ENCODE measurements at places on chromosomes 1 and 21.

- DNase-seq = no peak
Observed at GRCh38 chr1:36304970-36305914, 926 bp upstream of the SH3D21 start.

DNA sequence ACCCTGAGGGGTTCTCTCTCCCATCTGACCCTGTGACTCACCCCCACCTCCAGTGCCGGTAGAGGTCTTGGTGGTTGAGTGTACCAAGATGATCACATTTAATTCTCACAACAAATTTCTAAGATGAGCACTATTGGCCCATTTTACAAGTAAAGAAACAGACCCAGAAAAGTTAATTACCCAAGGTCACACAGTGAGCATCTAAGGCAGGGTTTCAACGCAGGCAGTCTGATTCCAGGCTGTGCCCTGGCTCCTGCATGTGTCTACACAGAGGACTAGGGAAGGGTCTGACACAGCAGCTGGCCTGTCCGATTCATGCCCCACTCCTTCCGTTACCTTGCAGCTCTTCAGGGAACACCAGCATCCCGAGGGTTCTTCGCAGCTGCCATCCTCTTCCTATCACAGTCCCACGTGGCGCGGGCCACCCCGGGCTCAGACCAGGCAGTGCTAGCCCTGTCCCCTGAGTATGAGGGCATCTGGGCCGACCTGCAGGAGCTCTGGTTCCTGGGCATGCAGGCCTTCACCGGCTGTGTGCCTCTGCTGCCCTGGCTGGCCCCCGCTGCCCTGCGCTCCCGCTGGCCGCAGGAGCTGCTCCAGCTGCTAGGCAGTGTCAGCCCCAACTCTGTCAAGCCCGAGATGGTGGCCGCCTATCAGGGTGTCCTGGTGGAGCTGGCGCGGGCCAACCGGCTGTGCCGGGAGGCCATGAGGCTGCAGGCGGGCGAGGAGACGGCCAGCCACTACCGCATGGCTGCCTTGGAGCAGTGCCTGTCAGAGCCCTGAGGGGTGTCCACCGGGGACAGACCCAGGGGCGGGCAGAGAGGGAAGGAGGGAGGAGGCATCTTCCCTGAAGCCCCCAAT is 7.5 kb downstream of the NCDN start:
- no peak for DNase-seq

DNA sequence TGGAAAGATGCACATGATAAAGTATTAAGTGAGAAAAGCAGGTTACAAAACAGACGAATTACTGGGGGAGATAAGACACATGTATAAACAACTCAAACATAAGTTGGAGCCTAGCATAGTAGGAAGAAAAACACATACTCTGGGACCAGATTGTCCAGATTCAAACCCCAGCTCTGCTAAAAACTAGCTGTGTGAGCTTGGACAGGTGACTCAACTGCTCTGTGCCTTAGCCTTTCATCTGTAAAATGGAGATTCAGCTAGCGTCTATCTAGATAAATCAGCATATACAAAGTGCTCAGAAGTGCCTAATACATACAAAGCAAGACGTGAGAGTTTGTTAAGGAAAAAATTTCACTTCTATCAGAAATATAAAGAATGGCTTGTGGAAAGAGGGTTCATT is 254.0 kb upstream of the POU3F1 start:
- no peak for DNase-seq

DNA sequence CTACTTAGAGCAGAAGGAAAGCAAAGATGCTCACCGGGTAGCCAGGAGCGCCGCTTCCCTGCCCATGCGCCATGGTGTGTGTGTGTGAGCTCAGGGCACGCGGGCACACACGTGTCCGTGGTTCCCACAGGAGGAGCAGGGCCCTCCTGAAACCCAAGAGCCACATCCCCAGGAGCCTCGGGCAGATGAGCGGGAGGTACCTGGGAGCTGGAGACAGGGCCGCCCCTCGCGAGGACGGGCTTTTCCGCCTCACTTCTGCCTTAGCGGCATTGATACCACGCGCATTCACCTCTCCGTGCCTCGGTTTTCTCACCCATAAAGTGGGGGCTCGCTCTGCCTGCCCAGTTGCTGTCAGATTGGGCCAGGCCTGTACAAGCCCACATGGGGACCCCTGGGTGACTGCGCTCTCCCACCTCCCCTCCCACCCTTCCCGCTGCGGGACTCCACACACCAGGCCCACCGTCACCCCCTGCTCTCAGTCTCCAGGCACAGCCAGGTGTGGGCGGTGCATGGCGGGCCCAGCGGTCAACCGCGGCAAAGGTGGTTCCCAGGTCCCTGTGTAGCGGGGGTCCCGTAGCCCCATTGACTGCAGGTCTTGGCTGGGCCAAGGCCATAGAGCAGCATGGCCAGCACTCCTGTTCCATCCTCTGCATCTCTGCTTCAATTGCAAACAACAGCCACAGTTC is 66.3 kb downstream of the SIK1 start:
- DNase-seq = no peak

GRCh38 chr1:29202584-29203340 is 21.1 kb upstream of the SRSF4 start:
- DNase-seq = peak; percentile 80

GRCh38 chr1:110746644-110747259 is 72.0 kb upstream of the KCNA3 start:
- no peak for DNase-seq

DNA sequence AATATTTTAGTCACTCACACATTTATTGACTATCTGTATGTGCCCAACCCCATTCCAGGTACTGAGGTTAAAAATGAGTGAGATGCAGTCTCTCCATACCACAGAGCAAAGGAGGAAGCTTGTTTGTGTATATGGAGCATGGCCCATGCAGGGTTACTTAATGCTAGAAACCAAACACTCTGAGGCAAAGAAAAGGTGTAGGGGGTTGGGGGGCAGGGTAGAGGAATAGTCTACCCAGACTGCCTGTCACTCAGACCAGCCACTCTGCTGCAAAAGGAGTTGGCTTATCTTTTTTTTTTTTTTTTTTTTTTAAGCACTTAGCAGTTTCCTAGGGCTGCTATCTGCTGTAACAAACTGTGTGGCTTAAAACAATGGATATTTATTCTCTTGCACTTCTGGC is 19.8 kb downstream of the PGM1 start:
- DNase-seq = no peak

DNA sequence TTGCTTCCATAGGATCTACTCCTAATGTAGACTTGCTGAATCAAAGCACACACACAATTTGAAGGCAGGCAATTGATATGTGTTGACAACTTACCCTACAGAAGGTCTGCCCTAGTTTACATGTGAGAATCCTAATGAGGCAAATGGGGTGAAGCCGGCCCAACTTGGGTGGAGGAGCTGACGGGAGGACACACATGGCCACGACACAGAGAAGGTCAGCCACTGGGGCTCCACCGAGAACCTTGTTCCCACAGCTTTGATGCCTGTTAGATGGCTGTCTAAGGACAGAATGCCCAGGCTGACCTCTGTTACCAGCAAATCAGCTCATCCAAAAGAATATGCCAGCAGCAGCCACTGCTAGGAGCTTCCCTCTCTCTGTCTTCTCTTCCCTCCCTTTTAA is 1.5 kb upstream of the PLA2G2D start:
- no peak for DNase-seq

- DNase-seq = peak; percentile 35
Observed at GRCh38 chr21:27813750-27814149, 846.9 kb upstream of the ADAMTS5 start.

- no peak for DNase-seq
Observed at GRCh38 chr1:96481409-96481808, 240.2 kb upstream of the PTBP2 start.

DNA sequence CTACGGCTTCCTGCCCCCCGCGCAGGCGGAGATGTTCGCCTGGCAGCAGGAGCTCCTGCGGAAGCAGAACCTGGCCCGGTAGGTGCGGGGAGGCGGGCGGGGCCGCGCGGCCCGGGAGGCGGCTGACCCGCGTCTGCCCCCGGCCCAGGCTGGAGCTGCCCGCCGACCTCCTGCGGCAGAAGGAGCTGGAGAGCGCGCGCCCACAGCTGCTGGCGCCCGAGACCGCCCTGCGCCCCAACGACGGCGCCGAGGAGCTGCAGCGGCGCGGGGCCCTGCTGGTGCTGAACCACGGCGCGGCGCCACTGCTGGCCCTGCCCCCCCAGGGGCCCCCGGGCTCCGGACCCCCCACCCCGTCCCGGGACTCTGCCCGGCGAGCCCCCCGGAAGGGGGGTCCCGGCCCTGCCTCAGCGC is 16.6 kb downstream of the NOC2L start:
- no peak for DNase-seq

DNA sequence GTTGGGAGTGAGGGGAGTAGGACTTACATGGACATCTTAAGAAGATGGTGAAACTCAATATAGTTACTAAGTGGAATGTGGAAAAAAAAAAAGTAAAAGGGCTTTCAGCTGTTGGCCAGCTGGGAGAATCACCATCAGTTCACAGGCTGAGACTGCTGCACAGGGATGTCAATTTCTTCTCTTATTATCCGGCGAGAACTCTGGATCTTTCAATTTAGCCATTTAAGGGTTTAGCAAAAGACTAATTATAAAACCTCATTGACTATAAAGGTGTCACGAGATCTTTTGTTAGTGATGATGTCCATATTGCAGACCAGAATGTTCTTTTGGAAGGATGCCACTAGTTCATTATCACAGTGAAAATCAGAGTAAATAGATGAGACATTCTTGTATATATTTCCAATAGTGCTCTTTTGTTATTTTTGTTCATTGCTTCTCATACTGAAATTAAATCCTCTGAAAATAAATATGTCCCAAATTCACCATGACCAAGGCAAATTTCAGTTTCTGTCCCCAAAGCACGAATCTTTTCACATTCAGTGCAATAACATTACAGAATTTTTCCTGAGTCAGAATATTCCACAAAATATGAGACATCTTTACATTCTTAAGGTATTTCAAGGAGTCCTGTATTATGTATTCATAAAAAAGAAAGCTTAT is 266.1 kb downstream of the DNM3 start:
- no peak for DNase-seq

DNA sequence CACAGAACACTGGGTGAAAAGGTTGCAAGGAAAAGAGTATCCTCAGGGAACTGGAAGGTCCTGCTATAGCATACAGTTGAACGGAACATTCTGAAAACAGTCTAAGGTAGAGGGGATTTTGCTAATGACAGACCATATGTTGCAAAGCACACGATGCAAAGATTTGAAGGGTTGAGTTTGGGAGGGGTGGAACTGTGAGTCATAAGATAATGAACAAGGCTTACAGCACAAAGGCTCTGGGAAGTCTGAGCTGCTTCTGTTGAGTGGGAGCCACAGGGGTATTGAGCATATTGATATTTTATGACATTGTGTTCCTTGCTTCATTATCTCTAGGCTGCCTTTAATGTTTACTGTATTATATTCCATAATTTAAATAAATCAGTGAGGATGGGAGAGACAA is 104.9 kb downstream of the PLPPR4 start:
- DNase-seq = no peak

GRCh38 chr1:173152598-173152997 is 54.5 kb downstream of the TNFSF4 start:
- no peak for DNase-seq

DNA sequence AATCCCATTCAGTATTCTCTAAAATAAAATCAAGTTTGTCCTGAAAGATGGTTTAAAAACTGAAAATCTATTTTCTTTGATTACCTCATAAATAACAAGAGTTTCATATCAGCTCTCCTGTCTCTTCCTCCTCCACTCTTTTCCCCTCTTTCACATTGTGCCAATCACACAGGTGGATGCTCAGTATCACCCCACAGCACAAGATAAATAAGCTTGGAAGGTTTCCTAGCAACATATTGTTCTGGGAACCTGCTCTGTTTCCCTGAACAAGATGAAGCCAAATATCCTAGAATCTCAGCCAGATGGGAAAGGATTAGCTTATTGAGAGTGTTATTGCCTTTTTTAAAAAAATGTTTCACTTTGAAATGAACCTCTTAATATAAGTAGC is 45.7 kb upstream of the CACYBP start:
- no peak for DNase-seq

DNA sequence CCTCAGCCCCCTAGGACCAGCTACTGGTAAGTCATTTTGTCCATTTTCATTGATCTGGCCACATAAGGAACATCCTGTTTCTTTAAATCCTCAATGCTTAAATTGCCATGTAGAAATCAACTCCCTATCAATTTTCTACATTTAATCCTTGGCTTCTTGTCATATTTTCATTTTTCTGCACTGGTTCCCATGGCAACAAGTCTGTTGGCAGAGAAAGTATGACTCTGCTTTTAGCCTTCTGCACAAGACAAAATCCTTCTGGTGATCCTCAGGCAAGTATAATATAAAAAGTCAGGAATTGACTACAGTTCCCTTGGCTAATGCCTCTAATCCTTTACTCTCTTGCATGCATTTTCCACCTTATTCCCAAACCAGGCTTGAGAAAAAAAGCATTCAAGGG is 65.0 kb downstream of the LRRC40 start:
- no peak for DNase-seq

DNA sequence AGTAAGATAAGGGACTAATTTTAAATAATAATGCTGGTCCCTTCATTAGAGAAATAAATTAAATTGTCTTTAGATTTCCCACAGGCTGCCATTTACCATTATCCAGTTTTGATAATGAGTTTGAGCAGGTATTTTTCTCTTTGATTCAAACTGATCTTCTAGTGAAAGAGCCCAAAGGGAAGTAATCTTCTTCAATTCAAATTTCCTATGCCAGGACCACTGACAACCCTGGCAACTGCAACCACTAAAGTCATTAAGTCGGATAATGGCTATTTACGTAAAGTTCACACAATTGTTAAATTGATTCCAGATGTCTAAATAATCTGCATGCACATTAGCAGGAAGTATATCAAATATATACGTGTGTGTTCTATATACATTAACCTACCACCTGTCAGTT is 399.3 kb downstream of the PTPRC start:
- no peak for DNase-seq

DNA sequence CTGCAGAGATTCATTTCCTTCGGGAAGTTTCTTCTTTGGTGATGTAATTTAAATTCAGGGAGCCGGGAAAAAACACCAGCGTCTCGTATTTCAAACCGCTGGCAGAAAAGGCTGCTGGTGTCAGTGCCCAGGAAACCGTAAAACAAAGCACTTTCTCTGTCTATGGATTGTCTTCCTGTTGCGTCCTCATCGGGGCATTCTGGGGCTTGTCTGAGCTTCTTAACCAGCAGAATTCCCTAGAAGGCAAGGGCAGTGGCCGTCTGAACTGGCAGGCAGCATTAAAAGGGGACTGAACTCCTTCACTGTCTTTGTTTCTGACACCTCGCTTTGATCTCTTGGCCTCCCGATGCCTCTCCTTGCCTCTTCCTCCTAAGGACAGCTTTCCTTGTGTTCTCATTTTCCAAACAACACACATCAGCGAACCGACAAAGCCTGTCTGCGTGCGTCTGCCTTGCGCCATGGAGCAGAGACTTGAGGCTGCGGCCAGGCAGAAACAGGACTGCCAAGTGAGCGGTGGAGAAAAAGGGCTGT is 391.6 kb upstream of the VAMP3 start:
- no peak for DNase-seq

- DNase-seq = no peak
Observed at GRCh38 chr1:212561501-212561931, 47.0 kb upstream of the ATF3 start.

DNA sequence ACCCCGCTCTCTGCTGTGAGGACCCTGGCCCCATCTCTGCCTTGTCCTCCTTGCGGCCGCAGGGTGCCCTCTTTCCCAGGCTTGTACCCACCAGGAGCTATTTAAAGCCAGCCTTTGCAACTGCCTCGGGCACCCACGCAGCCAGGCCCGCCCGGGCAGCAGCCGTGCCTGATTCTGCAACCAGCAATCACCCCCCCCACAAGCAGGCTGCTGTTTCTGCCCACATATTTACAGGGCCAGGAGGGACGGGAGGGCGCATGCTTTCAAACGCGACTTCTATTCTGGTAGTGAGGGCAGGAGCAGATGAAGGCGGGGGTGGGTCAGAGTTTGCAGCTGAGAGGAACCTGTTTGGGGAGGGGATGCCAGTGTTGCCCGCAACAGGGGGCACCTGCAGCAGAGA is 13.6 kb downstream of the GABRD start:
- no peak for DNase-seq

Measured in caudate nucleus (tissue), 63 donors.